Right forelimb (tissue), 1 donor: ENCODE measurements at places on chromosomes 3 and 15.
A peak's percentile ranks its signal among the peaks of the same experiment; 100 is the strongest.

DNA sequence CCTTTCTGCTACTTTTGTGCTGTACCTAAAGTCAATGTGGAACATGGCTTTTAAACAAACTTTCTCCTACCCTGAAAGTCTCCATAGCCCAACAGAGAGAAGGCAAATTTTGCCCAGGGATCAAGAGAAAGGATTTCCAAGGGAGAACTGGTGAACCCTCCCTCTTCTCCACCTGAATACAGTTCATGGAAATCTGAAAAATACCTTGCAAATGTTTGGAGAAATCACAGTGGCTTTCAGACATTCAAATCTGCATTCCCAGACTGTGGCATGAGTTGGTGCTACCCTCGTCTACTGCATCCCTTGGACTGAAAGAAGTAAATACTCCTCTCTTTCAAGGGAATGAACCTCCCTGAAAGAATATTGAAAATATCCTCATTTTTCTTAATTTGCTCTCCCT is 38.7 kb downstream of the ZIC4 start:
- no peak for DNase-seq

- DNase-seq = peak; percentile 53
Measured at GRCh38 chr3:41304593-41304992, 105.3 kb downstream of the CTNNB1 start.

DNA sequence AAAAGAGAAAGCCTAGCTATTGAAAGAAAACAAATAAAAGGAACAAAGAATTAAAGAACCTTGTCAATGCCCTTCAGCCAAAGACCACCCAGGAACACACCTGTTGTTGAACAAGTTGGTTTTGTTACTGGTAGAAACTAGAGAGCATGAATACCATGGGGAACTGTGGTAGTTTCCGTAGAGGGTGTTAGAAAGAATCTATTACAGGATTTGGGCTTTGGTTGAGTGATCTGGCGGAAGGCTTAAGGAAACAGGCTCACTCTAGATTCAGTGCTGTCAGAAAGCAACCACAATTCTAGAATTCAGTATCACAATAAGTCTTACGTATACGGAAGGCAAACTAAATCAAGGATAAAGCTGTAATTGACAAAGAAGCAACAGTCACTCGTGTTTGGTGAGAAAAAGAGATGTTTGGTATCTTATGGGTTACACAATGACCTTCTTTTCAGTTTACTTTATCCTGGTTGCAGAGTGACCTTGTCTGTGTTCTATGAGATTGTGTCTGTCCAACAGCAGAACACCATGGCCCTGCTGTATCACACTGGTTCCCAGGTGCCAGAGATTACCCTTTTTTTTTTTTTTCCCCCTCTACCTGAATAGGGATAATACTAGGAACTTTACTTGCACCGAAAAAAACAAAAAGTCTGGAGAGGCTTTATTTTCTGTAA is 265.9 kb downstream of the SHQ1 start:
- no peak for DNase-seq

- no peak for DNase-seq
Measured at GRCh38 chr3:106065831-106066230, 197.0 kb upstream of the CBLB start.

GRCh38 chr15:51931638-51932037 is 39.9 kb downstream of the LEO1 start:
- DNase-seq = no peak

DNA sequence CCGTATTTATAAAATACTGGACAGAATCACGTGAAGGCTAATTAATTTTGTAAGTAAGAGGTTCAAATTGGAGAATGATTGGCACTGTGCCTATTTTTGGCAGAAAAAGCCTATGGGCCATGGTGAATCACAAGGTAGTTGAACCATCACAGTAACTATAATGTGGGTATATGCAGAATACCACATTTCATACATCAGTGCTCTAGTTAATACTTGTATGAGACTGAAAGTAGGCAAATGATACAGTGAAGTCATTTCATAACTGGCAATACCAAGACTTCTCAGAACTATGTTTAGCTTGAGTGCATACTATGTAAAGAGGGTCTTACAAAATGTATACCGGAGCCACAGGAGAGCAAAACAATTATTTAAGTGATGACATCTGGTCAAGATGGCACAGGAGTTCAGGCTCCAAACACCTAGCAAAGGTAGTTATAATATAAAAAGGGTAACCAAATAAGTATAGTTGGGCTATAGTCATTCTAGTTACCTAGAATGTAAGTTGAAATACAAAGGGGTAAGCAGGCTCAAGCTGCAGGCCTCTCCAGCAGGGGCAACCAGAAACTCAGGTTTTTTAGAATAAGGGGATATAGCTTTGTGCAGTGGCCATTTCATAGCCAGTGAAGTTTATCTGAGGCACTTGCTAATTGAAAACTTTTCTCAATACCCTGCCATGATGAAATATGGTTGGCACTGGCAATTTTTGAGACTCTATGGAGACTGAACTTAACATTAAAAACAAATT is 19.1 kb downstream of the GPR160 start:
- DNase-seq = no peak

GRCh38 chr3:127061641-127062040 is 78.7 kb downstream of the PLXNA1 start:
- DNase-seq = no peak

DNA sequence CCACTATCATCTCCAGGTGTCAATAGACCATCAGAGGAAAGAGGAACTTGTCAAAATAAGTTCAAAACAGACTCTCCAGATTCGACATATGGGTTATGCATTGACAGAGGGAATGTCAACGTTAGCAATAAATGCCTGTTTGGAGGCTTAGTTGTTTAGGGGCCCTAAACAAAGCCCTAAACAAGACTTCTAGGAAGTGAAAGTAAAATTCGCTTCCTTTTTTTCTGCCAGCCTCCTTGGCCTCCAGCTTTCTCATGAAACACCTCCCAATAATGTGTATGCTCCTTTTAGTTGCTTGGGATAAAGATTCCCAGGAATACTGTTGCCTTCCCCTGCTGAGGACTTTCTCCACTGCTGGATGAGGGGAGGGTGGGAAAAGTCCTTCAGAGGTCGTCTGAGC is 70.9 kb upstream of the ARNT2 start:
- no peak for DNase-seq

DNA sequence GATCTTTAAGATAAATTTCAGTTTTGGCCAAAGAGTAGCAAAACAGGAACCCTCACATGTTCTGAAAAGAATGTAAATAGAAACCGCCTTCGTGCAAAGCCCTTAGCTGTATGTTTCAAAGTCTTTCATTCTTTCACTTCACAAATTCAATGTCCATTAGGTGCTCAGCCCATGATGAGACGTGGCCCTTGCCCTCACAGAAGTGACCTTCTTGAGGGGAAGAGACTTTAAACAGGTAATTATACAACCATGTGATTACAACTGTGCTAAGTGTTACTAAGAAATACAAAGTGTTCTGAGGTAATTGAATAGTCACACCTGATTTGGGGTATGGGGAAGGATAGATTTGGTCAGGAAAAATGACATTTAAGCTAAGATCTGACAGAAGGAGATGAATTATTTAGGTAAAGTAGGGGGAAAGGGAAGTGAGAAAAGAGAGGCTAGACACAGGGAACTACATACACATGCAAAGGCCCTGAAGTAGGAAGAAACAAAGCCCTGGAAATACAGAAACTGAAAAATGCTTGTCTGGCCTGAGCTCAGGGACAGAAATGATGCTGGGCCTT is 19.6 kb downstream of the HSPBAP1 start:
- no peak for DNase-seq

DNA sequence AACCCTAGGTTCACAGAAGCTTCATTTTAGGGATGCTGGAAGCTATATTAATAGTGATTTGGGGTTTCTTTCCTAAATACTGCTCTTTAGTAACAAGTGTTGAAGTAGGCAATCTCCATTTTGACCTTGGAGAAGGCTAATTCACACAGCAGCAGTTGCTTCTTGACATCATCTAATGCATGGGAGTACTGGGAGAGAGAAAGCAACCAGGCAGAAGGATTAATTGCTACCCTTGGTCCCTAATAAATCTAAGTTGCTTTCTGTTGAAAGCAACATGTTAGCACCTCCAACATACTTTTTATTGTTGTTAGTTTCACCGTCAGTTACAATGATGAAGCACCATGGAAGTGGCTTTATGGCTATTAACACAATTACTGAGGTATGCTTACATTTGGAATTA is 96.2 kb downstream of the ADAMTS9 start:
- no peak for DNase-seq

DNA sequence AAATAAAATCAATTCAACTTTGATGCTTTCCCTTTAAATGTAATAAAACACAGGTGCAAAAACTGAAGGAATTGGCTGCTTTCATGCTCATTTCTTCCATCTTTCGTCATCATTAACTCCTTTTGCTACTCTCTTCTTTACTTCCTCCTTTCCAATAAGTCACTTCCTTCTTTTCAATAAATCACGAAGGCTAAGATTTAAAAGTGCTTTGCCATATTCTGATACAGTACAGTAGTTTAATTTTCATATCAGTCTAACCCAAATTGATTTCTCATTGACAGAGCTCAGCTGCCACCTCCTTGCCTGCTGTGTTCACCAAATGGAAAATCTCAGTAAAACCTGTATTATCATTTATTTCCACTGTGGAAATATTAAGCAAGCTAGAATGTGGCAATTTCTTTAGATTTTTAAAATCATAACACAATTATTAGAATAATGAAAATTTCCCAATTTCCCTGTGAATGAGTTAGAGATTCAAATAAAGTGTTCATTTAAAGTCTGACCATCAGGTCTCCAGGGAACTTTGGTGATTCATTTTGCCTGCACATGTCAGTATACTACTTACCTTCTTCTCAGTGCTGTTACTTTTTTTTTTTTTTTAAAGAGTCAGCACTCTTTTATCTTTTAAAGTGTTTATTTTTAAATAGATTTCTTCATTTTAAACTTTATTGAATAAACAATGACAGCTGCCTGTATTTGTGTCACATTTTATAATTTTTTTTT is 41.6 kb downstream of the NANOGP8 start:
- DNase-seq = no peak

GRCh38 chr3:17259685-17260084 is 374.9 kb downstream of the PLCL2 start:
- DNase-seq = no peak

DNA sequence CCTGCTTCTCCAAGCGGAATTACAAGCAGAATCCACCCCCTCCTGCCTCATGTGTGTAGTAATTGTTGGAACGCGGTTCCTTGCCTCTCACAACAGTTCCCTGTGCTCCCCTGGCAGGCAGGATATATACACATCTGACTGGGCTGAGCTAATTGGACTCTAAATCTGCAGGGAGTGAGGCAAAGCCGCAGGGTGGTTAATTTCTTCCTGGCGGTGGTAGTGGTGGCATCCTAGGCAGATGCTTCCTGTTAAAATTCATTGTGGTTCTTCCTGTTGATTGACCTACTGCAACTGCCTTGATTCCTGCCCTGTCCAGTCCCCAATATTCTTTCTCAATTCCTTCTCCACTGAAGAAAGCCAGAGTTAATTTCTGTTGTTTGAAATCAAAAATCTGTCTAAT is 202.9 kb upstream of the PROK2 start:
- no peak for DNase-seq

- no peak for DNase-seq
Measured at GRCh38 chr3:65083240-65083639, 395.4 kb upstream of the ADAMTS9 start.

- no peak for DNase-seq
Measured at GRCh38 chr3:11610700-11611275, 32.9 kb downstream of the VGLL4 start.

GRCh38 chr3:22419261-22419660 is 668.3 kb upstream of the ZNF385D start:
- DNase-seq = no peak

- no peak for DNase-seq
Measured at GRCh38 chr3:57890874-57891273, 117.3 kb upstream of the FLNB start.

DNA sequence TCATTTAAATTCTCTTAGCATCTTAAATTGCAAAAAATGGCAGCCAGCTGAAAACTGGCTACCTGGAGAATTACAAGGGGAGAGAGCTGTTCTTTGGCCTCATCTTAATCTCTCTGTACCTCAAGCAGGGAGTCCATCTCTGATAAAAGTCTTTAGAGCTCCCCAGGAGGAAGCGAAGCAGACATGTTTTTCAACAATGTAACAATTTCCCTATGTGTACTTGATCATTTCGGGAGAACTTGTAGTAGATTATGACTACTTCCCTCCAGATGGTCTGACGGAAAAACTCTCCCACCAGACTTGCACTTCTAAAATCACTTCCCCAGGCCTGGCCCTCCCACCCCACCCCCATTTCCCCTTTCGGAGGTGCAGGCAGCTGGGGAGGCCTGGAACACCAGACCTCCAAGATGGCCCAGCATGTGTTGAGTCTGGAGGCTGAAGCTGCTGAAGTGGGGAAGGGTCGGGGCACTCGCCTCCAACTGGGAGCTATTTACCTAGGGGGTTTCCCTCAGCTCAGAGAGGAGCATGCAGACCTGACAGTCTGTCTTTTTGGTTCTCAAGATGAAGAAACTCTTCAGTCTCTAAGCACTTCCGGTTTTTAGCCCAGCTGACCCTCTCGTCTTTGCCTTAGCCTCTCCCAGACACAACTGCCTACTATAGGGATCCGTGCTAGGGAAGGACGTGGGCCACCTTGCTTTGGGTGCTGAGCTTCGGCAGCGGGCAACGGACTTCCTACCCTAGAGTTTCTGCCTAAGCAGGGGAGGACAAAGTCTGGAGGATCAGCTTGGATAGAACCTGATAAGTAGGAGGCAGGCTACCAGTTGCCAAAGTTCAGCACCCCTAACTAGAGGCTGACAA is 164.0 kb upstream of the TBL1XR1 start:
- no peak for DNase-seq

DNA sequence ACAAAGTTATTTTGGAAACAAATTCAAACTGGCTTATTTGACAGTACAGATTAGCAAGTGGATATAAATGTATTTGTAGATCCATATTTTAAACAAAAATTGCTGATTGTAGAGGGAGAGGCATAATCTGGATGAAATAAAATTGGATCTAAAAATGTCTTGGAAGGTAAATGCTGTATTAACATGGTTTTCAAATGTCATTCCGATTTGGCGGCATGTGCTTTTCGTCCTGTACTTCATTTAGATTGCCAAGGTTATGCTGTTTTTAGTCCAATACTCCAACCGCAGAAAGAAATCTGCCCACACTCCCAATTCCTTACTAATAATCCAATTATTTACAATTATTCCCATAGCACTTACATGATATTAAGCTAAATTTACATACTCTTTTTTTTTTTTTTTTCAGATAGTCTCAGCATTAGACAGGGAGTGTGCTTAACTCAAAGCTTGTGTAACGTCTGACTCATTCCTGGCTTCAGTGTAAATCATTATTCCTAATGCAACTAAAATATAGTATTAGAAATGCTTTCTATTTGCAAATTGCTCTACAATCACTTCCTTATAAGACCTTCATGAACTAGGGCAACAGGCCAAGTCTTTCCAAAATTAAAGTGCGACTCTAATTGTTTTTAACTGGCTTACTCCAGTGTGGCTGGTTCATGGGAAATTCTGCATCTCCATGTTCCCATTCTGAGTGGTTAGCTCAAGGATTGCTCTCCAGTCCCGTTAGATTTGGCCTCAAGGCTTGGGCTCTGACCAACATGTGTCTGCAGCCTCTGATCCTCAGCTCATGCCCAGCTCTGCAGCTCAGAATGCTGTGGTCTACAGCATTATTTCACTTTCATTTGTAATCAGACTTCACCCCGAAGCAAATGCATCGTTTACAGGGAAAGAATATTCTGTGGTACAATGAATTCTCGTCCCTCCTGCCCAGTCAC is 103.9 kb downstream of the FBN1 start:
- no peak for DNase-seq
